ENCODE measurements at places on chromosomes 7 and 10. TPM values are rescaled to one million over a fixed set of nuclear protein-coding genes. Genes with fewer than 3 reads are reported as not detected.
A peak's percentile ranks its signal among the peaks of the same experiment; 100 is the strongest.

GRCh38 chr7:108455998-108456677 lies at the start of gene NRCAM:
Gene NRCAM, minus strand, starts transcription at chr7:108456436. Its CDS starts 216,372 bp downstream, at chr7:108240064.
- peak; percentile 67 for DNase-seq

DNA sequence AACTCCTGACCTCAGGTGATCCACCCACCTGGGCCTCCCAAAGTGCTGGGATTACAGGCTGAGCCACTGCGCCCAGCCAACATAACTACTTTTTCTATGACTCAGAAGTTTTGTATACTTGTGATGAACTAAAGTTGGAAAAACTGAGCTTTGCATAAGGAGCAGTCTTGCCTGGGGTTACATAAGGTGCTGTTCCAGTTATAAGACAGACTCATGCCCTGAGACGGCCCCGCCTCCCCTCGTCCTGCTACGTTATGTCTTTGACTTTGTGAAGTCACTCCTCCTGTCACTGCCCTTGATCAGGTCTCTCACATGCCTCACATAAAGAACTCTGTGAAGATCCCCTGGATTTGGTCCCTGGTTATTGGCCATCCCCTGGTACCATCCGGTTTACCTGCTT lies 40.4 kb upstream of the OPN4 start:
- DNase-seq: no peak

The IL6 gene
- total RNA-seq: not detected

- DNase-seq: no peak
Measured at GRCh38 chr7:74115326-74115725, 31.7 kb downstream of the LIMK1 start.

- no peak for DNase-seq
Measured at GRCh38 chr7:65230231-65230630, 143.4 kb upstream of the ZNF92 start.

The ASB4 gene
- 0.16 TPM for total RNA-seq

GRCh38 chr10:129531195-129531968 lies 64.3 kb downstream of the MGMT start:
- DNase-seq: no peak

The UCN3 gene
- not detected for total RNA-seq

The HOXA3 gene
- total RNA-seq: not detected
